ENCODE measurements at places on chromosomes 1 and 21.

DNA sequence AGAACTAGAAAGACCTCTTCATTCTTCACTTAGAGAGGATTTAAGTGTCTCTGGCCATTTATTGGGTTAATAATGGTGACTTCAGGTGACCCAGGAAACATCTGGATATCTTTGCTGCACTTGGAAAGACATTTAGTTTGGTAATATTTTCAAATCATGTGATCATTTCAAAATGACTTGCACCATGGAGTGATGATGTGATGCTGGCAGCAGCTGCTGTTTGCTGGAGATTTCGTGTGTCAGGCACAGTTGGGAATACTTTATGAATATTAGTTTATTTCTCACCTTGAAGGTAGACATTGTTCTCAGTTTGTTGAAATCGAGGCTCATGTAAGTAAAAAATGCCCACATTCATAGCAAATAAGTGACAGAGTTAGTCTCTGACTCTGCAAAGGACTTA lies 236.0 kb downstream of the DISC1 start:
- DNase-seq: no peak

GRCh38 chr1:223386013-223386412 lies 7.2 kb upstream of the CCDC185 start:
- DNase-seq: no peak

GRCh38 chr1:96520579-96520947 lies 201.0 kb upstream of the PTBP2 start:
- no peak for DNase-seq

DNA sequence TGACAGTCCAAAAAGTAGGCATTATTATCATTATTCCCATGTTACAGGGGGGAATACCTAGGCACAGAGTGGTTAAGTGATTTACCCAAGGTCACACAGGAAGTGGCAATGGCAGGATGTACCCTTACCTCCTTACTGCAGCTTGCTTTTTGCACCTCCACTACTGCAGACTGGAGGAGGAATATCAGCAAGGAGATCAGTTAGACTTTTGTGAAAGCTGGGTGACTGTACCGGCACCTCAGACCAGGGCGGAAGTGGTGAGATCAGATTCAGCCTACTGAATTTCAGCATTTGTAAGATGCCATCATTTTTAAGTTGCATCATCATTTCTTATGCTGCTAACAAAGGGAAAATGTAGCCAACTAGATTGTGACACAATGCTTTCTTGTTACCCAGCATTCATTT lies 4.5 kb downstream of the ADARB1 start:
- peak; percentile 58 for DNase-seq
